ENCODE measurements at places on chromosomes 3 and 15. TPM values are rescaled to one million over a fixed set of nuclear protein-coding genes. Genes with fewer than 3 reads are reported as not detected.

DNA sequence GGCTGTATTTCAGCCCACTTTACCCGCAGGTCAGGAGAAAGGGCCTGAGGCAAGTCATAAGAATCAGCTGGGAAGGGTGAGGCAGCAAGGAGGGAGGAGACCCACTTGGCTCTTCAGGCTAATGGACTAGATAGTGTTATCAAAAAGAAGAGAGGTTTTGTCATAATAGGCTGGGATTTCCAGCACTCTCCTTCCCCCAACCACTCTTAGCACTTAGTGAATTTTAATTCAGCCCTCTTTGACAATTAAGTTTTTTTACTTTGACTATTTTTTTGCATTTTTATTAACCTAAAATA lies 771 bp downstream of the MPI start:
- peaks cover 16% of the 10 kb centered on the region for H3K4me1 ChIP-seq
- peak overlapping the region; percentile 84 for H3K4me3 ChIP-seq
- no peak for DNase-seq
- H3K27me3 ChIP-seq: no peaks in the 10 kb centered on the region

DNA sequence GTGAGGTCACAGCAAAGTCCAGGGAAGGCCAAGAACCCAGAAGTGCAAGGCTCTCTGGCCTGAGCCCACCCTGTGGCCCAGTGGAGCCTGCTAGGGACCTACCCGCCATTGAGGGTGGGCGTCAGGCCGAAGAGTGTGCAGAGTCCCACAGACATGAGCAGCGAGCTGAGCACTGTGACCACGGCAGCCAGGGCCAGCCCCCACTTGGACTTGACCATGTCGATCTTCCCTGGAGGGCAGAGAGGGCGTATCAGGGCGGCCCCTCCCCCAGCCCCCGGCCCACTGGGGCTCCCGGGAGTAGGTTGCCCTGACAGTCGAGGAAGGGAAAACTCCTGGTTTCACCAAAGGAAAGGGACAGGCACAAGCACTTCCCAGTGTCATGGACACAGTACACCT lies 44.6 kb downstream of the PTPN23 start:
- H3K27me3 ChIP-seq: no peaks in the 10 kb centered on the region
- H3K4me1 ChIP-seq: peaks cover 32% of the 10 kb centered on the region
- peaks cover 95% of the 10 kb centered on the region for H3K36me3 ChIP-seq
- no peak overlapping the region for H3K27ac ChIP-seq
- no peak for DNase-seq

DNA sequence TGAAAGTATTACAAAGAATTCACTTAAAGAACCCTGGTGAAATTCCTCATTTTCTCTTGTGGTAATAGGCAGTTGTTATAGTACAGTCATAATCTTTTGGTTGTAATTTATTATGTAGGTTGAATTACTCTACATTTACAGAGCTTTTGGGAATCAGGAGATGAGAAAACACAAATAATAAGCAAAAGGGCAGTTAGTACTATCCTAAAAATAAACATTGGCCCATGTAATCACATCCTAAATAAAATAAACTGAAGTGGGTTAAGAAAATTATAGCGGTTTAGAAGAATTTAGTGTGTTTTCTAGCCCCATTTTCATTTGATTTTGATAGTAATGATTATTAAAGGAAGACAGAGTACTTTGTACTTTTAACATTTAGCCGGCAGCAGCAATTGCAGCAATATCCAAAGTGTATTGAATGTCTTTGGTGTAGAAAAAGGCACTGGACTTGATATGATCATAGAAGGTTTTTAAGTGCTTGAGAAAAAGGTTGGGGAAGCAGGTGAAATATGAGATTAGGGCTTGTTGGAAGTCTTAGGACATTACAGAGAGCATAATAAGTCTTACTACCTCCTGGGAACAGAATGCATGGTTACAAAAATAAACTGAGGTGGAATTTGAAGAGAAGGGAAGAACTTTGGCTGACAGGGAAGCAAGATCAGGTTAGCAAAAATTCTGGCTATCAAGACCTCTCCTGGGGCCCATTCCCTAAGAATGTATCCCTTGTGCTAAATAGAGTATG lies 79.9 kb downstream of the MBNL1 start:
- no peak for DNase-seq
- peaks cover 31% of the 10 kb centered on the region for H3K4me1 ChIP-seq
- peaks cover 28% of the 10 kb centered on the region for H3K36me3 ChIP-seq

- H3K4me3 ChIP-seq: no peak overlapping the region
- peak overlapping the region; percentile 76 for H3K27ac ChIP-seq
- no peaks in the 10 kb centered on the region for H3K4me1 ChIP-seq
- no peak for DNase-seq
- no peaks in the 10 kb centered on the region for H3K27me3 ChIP-seq
- no peaks in the 10 kb centered on the region for H3K36me3 ChIP-seq
Measured at GRCh38 chr3:25508901-25509300, 80.8 kb downstream of the RARB start.

GRCh38 chr3:31978553-31978952 lies 2.5 kb downstream of the OSBPL10 start:
- no peak for DNase-seq
- no peaks in the 10 kb centered on the region for H3K27me3 ChIP-seq
- H3K27ac ChIP-seq: no peak overlapping the region
- peaks cover 9% of the 10 kb centered on the region for H3K4me1 ChIP-seq

DNA sequence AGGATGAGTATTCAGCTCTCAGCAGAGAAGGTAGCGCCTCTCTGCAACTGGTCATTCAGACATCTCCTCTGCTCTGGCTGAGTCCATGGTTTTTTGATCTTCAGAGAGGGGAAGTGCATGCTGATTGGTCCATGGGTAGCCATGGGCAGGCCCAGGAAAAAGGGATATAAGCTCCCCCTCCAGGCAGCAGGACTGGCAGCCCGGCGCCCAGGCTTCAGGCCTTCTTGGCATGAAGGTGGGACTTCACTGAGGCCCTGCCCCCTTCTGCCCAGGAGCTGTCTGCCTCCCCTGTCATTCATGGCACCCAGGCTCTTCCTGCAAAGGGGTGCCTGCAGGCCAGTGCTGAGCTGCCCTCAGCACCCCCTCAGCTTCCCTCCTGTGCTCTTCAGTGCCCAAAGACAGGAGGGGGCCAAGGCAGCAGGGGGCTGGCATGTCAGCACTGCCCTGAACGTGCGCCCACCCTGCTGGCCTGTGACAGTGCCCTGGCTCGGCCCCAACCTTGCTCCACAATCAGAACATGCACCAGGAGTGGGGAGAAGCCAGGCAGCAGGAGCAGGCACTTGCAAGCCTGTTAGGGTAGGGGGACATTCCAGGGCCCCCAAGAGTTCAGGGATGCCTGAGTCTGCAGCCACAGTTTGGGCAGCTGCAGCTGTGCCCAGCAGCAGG lies 13.8 kb upstream of the NR1I2 start:
- H3K27me3 ChIP-seq: no peaks in the 10 kb centered on the region
- no peak overlapping the region for H3K27ac ChIP-seq
- H3K4me1 ChIP-seq: no peaks in the 10 kb centered on the region

DNA sequence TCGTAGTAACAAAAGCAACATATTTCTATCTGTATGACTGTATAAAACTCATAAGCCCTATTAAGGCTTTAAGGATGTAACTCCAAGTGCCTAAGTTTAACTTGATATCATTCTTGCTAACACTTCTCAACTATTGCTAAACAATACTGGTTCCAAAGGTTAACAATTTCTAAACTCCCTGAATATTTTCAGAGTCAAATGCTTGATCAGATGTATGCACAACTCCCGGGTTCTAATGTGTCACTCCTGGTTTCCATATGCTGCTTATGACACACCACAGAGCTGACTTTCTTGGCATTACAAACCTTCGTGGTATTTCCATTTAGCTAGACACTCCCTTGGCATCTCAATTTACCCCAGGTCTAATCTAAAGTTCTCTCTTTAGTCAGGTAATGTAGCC lies 26.3 kb downstream of the DZIP1L start:
- H3K4me1 ChIP-seq: no peaks in the 10 kb centered on the region
- no peak overlapping the region for H3K4me3 ChIP-seq
- H3K27me3 ChIP-seq: no peaks in the 10 kb centered on the region
- H3K27ac ChIP-seq: no peak overlapping the region
- no peaks in the 10 kb centered on the region for H3K36me3 ChIP-seq

GRCh38 chr3:169846458-169847193 lies 23.1 kb downstream of the LRRC31 start:
- no peaks in the 10 kb centered on the region for H3K36me3 ChIP-seq
- DNase-seq: no peak
- H3K4me3 ChIP-seq: no peak overlapping the region
- H3K4me1 ChIP-seq: no peaks in the 10 kb centered on the region
- H3K27me3 ChIP-seq: no peaks in the 10 kb centered on the region

DNA sequence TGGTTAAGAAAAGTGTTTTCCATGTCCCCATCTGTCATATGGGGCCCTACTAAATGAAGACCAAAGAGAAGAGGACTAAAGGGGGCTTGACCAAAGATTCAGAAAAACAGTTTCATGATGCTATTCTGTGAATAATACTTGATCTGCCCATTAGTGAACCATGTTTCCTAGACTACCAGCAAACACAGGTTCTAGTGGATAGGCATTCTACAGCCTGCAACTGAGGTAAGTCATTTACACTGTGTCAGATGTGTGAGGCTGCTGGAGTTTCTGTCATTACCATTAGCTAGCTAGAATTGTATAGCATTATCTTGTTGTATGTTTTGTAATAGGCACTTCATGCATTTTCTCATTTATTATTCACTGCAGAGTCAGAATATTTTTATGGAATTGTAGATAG lies 6.6 kb downstream of the GPR171 start:
- H3K27me3 ChIP-seq: no peaks in the 10 kb centered on the region
- no peaks in the 10 kb centered on the region for H3K4me1 ChIP-seq
- no peak overlapping the region for H3K4me3 ChIP-seq
- no peaks in the 10 kb centered on the region for H3K36me3 ChIP-seq
- no peak for DNase-seq
- H3K27ac ChIP-seq: no peak overlapping the region

GRCh38 chr3:127377801-127378655 lies 90.2 kb upstream of the PRR20G start:
- H3K27ac ChIP-seq: no peak overlapping the region
- no peaks in the 10 kb centered on the region for H3K4me1 ChIP-seq
- no peak overlapping the region for H3K4me3 ChIP-seq

DNA sequence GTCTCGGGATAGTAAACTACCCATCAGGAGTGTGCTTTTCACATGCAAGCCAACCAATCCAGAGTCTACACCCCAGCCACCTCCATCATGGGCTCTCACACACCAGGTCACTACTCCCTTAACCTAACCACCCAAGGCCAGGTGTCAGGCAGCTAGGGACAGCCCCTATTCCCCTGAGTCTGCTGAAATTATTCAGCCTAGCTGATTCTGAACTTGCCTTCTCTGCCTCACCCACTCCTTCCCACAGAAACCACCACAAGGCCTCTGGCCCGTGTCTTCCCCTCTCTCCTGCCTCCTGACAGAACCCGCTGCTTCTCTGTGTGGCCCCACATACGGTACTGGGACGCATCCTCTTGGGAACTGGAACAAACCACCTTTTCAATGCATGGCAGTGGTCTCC lies 82.1 kb downstream of the PCSK6 start:
- H3K27ac ChIP-seq: no peak overlapping the region
- H3K4me3 ChIP-seq: no peak overlapping the region
- no peaks in the 10 kb centered on the region for H3K36me3 ChIP-seq
- no peaks in the 10 kb centered on the region for H3K27me3 ChIP-seq

GRCh38 chr3:62073038-62073437 lies 300.3 kb downstream of the FEZF2 start:
- H3K4me3 ChIP-seq: no peak overlapping the region
- H3K27me3 ChIP-seq: no peaks in the 10 kb centered on the region
- H3K27ac ChIP-seq: no peak overlapping the region
- DNase-seq: no peak

- no peaks in the 10 kb centered on the region for H3K36me3 ChIP-seq
- no peak for DNase-seq
- no peaks in the 10 kb centered on the region for H3K4me1 ChIP-seq
Measured at GRCh38 chr3:174614036-174614435, 245.1 kb upstream of the NAALADL2 start.

- no peak for DNase-seq
- H3K36me3 ChIP-seq: peaks cover 7% of the 10 kb centered on the region
- H3K4me3 ChIP-seq: no peak overlapping the region
- H3K4me1 ChIP-seq: peaks cover 47% of the 10 kb centered on the region
Measured at GRCh38 chr15:67175643-67176071, 78.8 kb downstream of the AAGAB start.

The DNASE1L3 gene
- total RNA-seq: 12.1 TPM

The MRAS gene
- 1.4 TPM for total RNA-seq

The FBXO40 gene
- total RNA-seq: not detected

The PPP4R2 gene
- 31.6 TPM for total RNA-seq

The SLC6A20 gene
- total RNA-seq: 0.32 TPM

The BLM gene
- 2.4 TPM for total RNA-seq
